Esophagus squamous epithelium (tissue), 5 donors: ENCODE measurements at places on chromosomes 12 and 14.

- DNase-seq = no peak
These were observed 8.4 kb upstream of the CALM1 start for GRCh38 chr14:90388437-90388836.

- DNase-seq = no peak
These were observed 906 bp downstream of the MARK3 start for GRCh38 chr14:103385929-103386712.

GRCh38 chr12:59548930-59549329 is 46.9 kb upstream of the SLC16A7 start:
- DNase-seq = no peak

GRCh38 chr14:22597771-22598098 is 365 bp upstream of the ABHD4 start:
- DNase-seq = no peak

GRCh38 chr12:87660987-87661774 is 368.0 kb downstream of the C12orf50 start:
- DNase-seq = no peak

DNA sequence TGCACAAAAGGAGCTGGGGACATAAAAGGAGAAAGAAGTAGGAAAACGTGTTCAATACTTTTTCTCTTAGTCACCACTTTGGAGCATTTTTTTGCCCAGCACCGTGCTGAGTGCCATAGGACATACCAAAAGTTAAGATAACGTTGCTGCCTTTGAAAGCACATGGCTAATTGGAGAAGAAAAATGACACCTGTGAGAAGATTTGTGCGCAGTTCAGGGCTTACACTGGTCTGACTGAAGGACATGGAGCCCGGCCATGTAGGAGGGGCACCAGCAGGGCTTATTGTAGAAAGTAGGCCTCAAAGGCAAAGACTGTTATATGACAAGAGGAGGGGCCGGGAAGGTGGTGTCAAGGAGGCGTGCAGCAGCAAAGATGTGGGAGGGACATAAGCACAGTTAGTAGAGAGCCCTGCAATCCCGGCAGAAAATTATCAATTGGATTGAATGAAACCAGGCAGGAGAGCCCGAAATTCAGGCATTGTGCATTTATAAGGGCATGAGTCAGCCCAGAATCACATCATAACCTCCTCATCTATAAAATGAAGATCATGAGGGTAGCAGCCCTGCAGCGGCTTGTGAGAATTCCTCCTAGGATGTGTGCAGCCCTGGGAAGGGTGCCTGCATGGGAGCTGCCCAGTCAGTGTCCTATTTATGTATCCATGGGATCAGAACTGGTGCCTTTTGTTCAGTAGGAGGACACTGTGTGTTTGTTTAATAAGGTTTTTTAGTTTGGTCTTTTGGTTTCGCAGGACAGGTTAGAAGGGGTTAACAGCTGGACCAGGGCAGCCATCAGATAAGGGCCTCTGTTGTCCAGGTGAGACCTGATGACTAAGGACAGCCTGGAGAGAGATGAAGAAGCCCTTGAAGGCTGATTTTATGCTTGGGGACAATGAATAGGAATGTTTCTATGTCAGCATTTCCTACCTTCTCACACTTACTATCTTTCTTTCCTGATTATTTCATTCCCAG is 122.4 kb downstream of the GPR135 start:
- no peak for DNase-seq

- no peak for DNase-seq
These were observed 1002.3 kb downstream of the TMEM121 start for GRCh38 chr14:106528717-106529116.

GRCh38 chr12:81809829-81810595 is 50.9 kb upstream of the PPFIA2 start:
- no peak for DNase-seq

- DNase-seq = no peak
These were observed 140.2 kb downstream of the MED13L start for GRCh38 chr12:116137318-116137717.

- DNase-seq = no peak
These were observed 384.6 kb downstream of the GLT1D1 start for GRCh38 chr12:129237881-129238280.

- no peak for DNase-seq
These were observed 69.3 kb upstream of the ADAMTS20 start for GRCh38 chr12:43621262-43621661.

- DNase-seq = no peak
These were observed 107.3 kb upstream of the CCDC196 start for GRCh38 chr14:66378712-66379505.

DNA sequence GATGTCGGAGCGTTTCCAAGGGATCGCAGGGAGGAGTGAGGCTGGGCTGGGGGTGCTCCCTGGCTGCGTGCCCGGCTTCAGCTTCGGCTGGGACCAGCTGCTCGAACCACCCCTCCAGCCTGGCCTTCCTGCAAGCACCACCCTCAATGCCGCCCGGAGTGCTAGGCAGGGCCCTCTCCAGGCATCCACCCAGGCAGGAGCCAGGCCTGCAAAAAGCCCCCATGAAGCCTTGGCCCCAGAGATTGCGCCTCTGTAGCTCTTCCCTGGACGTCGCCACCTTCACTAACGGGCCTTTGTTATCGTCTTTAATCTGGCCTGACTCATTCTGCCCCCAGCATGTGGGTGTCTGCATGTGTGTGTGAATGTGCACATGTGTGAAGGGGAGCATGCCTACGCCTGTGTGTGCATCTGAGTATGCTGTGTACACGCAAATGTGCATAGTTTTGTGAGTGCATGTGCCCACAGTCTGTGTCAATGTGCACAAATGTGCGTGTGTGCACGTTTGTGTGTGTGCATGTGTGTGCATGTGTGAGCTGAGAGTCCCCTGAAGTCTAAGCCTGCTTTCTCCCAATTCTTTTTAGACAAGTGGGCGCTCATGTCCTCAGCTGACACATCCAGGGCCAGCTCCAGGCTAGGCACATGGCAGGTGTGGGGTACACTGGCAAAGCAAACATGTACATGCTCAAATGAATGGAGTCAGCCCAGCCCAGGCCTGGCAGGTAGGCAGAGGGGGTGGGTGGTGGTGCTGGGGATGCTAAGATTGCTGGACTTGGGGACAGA is 195.4 kb upstream of the C14orf180 start:
- no peak for DNase-seq

GRCh38 chr12:68336889-68337303 is 4.7 kb upstream of the MDM1 start:
- DNase-seq = no peak

DNA sequence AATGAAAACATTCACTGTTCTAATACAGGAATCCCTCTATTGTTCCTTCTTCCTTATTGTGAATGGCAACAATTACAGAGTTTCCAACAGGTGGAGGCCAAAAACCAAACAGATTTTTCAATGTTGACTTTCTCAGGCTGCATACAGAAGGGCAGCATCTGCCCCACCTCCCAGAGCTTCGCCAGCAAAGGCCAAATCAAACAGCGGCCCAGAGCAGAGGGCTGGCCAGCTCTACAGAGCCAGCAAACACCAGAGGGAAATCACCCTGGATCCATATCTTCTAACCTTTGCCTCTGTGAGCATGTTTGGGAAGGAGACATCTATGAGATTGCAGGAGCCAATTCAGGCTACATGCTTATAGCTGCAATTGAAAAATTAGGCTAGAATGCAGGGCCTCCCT is 4.4 kb upstream of the CRACR2A start:
- no peak for DNase-seq

GRCh38 chr12:55715169-55715764 is 579 bp upstream of the BLOC1S1 start:
- DNase-seq = no peak

DNA sequence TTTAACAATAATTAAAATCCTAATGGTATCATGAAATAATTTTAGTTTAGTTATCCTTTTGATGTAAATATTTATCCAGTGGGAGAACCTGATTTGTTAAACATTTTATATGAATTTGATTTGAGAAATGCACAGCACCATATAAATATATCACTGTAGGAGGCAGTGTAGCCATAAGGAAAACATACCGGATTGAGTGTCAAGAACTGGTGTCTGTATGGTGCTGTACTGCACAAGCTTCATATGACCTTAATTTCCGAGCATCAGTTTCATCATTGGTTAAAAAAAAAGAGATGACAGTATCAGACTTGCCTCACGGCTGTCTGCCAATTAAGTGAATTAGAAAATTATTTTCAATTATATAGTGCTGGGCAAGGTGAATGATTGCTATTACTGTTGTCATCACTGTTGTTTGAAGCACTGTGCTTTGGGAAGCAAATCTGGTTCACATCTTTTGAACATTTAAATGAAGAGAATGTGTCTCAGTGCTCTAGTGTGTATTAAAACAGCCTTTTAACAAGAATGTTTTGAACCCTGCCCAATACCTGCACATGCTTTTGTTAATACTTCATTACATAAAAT is 72.1 kb downstream of the TMTC2 start:
- DNase-seq = no peak

- no peak for DNase-seq
These were observed 8.7 kb upstream of the TESPA1 start for GRCh38 chr12:54993181-54993835.

DNA sequence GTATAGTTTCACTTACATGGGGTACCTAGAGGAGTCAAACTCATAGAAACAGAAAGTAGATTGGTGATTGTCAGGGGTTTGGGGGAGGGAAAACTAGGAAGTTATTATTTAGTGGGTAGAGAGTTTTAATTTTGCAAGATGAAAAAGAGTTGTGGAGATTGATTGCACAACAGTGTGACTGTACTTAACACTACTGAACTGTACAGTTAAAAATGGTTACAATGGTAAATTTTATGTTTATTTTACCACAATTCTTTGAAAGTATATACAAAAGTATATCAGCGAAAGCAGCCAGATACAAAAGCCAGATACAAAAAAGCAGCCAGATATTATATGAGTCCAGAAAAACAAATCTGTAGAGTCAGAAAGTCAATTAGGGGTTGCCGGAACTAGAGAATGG is 247.6 kb downstream of the IPO8 start:
- DNase-seq = no peak

GRCh38 chr12:110922652-110923051 is 2.3 kb upstream of the MYL2 start:
- no peak for DNase-seq

GRCh38 chr12:125371033-125371432 is 305.8 kb downstream of the AACS start:
- no peak for DNase-seq

- DNase-seq = no peak
These were observed 3.7 kb upstream of the ZNF384 start for GRCh38 chr12:6692888-6693287.

DNA sequence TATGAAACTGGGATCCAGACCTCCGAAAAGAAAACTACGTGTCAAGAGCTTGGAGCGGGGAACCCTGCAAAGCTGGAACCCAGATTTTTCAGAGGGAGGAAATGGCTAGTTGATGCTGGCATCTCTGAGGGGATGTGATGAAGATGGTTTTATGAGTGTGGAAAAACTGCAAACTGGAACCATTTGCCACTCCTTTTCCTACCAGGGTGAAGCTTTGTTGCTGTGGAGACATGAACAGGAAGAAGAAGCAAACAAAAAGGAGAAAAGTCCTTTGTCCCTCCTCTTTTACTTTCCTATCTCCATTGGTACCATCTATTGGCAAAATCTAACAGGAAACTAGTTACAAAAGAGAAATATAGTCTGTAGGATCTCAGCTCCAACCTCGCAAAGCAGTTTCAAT is 39.2 kb downstream of the CDK17 start:
- DNase-seq = no peak

DNA sequence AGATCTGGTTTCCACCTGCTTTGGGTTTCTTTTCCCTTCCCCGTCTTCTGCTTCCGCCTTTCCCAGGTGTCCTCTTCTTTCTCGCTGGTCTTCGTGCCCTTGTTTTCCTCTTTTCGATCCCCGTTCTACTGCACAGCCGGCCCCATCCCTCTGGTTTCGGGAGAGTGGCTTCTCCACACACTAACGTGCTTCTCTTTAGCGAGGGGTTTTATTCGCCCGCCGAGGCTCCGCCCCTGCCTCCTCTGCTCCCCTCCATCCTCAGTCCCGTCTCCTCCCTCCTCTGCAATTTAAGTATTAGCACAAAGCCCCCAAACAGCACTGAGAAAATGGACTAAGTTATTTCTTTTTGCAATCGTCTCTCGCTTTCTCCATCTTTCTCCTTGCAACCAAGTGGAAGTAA is at the start of gene SLC7A8:
SLC7A8 (minus strand) TSS at position 182 of the 400 bp plus-strand sequence. CDS start 746 bp downstream, outside the sequence.
- DNase-seq = no peak

GRCh38 chr12:112025808-112026375 is 12.7 kb downstream of the ERP29 start:
- no peak for DNase-seq

DNA sequence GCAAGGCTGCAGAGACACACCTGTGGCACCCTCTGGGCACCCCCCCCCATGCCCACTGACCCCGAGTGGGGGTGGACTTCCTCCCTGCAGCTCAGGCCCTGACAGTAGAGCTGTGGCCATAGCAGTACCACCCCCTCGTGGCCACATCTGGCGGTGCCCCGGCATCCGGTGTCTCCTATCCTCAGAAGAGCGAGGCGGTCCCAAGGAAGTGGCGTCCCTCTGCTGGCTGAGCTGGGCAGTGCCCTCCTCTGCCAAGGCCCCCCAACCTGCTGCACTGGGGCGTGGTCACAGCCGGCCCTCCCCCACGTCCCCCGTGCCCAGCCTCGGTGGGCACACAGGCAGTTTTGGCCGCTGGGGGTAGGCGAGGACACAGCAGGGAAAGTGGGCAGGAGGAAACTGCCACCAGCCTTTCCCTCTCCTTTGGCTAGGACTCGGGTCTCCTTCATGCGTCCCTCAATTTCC is 6.0 kb upstream of the SLC6A12 start:
- no peak for DNase-seq

- no peak for DNase-seq
These were observed 187.6 kb upstream of the C14orf180 start for GRCh38 chr14:104392001-104392395.

DNA sequence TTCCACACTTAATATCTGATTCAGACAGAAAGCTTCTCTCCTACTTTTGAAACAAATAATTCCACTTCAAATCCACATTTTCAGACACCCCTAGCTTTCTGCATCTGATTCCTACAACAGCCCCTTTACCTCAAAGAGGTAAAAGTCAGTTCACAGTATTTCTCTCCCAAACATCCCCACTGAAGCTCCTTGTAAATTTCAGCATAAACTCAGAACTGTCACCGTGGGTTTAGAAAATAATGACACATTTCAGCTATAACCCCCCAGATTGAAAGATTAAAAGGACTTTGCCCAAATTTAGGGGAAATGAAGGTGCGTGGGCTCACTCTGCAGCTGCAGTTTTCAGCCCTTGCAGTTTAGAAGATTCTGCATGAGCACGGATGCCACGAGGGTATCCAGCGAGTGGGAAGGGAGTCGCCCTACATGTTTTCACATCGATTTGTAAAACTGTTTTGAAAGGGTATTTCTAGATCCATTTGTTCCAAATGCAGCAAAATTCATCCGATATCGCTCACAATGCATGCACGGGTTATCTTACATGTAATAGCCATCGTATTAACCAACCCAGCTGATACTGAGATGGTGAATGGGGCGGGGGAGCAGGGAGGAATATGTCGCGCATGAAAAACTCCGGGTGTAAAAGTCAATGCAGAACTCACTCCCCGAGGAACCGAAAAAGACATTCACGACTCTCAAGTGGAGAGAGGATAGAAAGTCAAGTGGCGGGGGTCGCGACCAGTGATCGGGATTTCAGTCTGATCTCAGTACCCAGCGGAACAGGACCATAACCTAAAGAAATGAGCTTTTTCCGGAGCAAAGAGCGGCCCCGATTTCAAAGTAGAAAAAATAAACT is 5.0 kb upstream of the CCND2 start:
- DNase-seq = no peak
